ENCODE measurements at places on chromosomes 11 and 22. TPM values are rescaled to one million over a fixed set of nuclear protein-coding genes. Genes with fewer than 3 reads are reported as not detected.

The SMC1B gene
- total RNA-seq: not detected

The HPX gene
- total RNA-seq: not detected

The POU2AF1 gene
- total RNA-seq: not detected

The RIC3 gene
- total RNA-seq: not detected

The CALCA gene
- not detected for total RNA-seq

The SAMM50 gene
- total RNA-seq: 61.2 TPM

The PHETA2 gene
- total RNA-seq: 16.9 TPM

The ZFTA gene
- total RNA-seq: 20.4 TPM

The CELSR1 gene
- total RNA-seq: 0.15 TPM

The SLC22A9 gene
- not detected for total RNA-seq

The TMEM151A gene
- not detected for total RNA-seq

The MRGPRX4 gene
- total RNA-seq: not detected

The OR5A1 gene
- not detected for total RNA-seq

All from epithelial cell of umbilical artery (primary cell).